ENCODE measurements at places on chromosomes 6 and 20.

DNA sequence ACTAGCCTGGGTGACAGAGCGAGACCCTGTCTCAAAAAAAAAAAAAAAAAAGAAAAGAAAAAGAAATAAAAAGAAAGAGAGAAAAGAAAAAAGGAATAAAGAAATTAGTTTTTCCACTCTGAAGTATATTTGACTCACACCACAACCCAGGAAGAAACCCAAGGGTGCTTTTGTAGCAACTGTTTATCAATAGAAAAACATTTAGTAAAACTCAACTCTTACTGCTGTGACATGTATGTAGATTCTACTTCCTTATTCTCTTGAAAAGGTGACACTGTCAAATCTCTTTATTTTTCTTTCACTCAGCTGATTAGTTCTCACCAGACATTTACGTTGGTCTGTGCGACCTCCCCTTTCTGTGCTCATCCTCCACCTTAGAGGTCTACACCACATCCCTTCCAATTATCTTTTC lies 99.9 kb upstream of the SHLD1 start:
- DNase-seq: no peak

DNA sequence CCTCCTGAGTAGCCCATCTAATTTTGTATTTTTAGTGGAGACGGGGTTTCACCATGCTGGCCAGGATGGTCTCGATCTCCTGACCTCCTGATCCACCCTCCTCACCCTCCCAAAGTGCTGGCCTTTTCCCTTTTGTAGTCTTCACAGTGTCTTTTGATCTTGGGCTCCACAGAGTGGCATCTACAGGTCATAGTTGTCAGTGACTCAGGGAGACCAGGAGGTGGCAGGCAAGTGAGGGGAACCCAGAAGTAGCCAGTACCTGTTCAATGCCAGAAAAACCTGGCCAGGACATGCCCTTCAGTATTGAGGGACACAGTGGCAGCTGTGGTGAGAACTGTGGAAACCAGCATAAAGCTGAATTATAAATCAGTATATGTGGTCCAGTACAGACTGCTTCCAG lies 19.6 kb downstream of the RPP21 start:
- no peak for DNase-seq

GRCh38 chr6:68740828-68741500 lies 105.9 kb downstream of the ADGRB3 start:
- DNase-seq: no peak

- DNase-seq: no peak
These were observed 54.4 kb downstream of the KIZ start for GRCh38 chr20:21180248-21180647.

GRCh38 chr20:53692465-53693067 lies 98.9 kb upstream of the ZNF217 start:
- no peak for DNase-seq

- no peak for DNase-seq
These were observed 21.3 kb downstream of the ZNF341 start for GRCh38 chr20:33753143-33753542.

- DNase-seq: no peak
These were observed 338.9 kb downstream of the ESR1 start for GRCh38 chr6:152146385-152146784.

All from T-cell (primary cell).